Stimulated activated CD4-positive, alpha-beta T cell treated with anti-CD3 and anti-CD28 coated beads, Interleukin-1b, Interleukin-23, amount 100 ng/mL, for 1 hour (primary cell): ENCODE measurements at places on chromosomes 6 and 20.

- DNase-seq, result no peak
Measured at GRCh38 chr6:24690593-24690992, 23.7 kb downstream of the ACOT13 start.

GRCh38 chr6:14499841-14500240, 382.3 kb downstream of the CD83 start:
- DNase-seq, result no peak

DNA sequence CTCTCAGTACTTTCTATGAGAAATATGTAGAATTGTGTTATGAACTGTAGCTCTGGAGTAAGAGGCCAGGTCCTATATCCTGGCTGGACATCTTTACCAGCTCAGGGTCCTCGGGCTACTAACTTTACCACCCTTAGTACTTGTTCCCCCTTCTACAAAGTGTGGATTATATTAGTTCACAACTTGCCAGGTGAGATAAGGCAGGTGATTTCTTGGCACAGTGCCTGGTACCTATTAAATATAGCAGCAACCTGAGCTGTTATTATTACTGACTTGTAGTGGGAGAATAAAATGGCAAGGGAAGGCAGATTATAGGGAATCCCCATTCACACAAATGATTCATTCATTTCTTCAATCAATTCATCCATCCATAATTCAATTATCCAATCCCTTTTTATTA, 150.1 kb downstream of the DOK5 start:
- no peak for DNase-seq

- DNase-seq, result no peak
Measured at GRCh38 chr6:51531623-51532022, 555.8 kb downstream of the PKHD1 start.

- DNase-seq, result no peak
Measured at GRCh38 chr6:69785697-69786096, 11.1 kb downstream of the LMBRD1 start.

- no peak for DNase-seq
Measured at GRCh38 chr6:135880066-135880972, 28.8 kb downstream of the PDE7B start.

DNA sequence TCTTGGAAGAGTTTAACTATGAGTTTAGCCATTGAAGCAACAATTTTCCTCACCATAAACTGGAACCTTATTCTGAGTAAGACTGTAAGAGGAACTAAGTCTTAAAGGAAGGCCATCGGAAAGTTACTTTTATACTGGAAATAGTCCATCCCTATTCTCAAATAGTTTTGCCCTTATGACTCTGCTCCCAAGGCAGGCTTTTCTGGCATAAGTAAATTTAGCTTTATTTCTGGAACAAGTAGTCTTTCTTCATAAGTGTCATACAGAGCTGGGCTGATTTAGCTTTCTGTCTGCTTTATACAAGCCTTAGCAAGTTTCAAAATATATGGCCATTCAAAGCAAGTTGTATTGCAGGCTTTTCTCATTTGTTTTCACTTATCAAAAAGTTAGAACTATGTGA, 328.1 kb downstream of the HACE1 start:
- no peak for DNase-seq

DNA sequence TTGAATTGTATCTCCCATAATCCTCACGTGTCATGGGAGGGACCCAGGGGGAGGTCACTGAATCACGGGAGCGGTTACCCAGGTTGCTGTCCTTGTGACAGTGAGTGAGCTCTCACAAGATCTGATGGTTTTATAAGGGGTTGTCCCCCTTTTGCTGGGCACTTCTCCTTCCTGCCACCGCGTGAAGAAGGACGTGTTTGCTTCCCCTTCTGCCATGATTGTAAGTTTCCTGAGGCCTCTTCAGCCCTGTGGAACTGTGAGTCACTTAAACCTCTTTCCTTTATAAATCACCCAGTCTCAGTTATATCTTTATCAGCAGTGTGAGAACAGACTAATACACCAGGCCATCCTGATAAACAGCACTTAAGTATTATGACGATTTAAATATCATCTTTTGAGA, 9.0 kb upstream of the MRGBP start:
- DNase-seq, result no peak

GRCh38 chr6:117137711-117138110, 127.6 kb upstream of the VGLL2 start:
- DNase-seq, result no peak
